Suppressor macrophage treated with lipopolysaccharide for 1 hour (primary cell): ENCODE measurements at places on chromosomes 11 and 22.

GRCh38 chr11:12785901-12786300 lies 111.7 kb downstream of the TEAD1 start:
- DNase-seq: no peak

- DNase-seq: no peak
These were observed 1059.4 kb upstream of the CCDC90B start for GRCh38 chr11:84345597-84345996.

- DNase-seq: no peak
These were observed 168.9 kb upstream of the CHORDC1 start for GRCh38 chr11:90391756-90392155.

DNA sequence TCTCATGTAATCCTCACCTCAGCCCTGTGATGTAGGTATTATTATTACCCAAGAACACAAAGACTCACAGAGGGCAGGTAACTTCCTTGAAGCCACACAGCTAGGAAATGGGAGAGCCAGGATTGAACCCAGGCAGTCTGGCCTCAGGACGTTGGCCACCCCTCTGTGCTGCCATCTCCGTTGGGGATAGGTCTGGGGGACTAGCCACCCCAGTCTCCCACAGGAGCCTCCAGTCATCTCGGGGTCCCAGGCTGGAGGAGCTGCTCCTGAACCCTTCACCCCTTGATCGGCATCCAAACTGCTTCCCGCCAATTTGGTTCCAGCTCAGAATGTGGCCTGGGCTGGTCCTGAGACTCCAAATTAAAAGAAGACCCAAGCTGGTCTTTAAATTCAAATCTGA lies 10.4 kb upstream of the TCF20 start:
- DNase-seq: no peak

- DNase-seq: no peak
These were observed 573.6 kb downstream of the INSC start for GRCh38 chr11:15688351-15688792.

DNA sequence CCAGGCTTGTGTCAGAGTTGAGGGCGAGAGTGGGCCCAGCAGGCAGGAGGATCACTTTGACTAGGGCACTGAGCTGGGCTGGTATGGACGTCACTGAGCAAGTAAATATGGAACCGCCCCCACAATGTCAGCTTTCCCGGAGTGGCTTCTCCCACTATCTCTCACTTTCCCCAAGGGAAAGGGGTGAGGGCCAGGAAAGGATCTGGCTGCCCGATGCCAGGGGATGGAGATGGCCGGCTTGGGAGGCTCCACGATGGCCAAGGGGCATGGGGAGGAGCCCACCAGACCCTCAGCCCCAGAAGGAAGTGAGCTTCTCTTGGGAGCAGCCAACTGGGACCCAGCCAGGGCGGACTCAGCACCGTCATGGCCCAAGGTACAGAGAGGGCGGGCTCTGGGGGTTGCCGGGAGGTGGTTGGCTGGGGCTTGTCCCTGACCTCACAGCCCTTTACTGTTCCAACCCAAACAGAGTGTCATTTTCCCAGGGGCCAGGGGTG lies 8.7 kb downstream of the PRDM11 start:
- DNase-seq: no peak

- no peak for DNase-seq
These were observed 556.6 kb downstream of the MIAT start for GRCh38 chr22:27213766-27214581.

DNA sequence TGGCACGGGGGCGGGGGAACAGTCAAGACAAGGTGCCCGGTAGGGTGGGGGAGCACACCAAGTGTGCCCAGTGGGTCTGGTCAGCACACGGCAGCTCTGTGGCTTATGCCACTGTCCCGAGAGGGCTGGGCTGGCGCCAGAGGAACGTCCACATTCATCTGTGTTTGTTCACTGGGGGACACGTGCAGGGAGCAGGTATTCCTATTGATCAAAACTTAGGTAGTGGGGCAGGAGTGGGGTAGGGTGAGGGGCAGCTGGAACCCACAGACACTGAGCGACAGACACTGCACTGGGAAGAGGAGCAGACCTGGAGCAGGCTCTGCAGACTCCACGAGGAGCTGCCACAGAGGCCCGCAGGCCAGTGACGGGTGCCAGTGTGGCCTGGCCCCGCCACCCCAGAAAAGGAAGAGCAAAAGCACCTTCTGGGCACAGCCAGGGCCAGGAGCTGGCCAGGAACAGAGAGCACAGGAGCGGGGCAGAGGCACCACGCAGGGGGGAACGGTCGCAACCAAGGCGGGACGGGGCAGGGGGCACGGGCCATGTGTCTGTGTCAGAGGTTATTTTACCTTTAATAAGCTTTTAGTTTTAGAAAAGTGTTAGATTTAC lies 2.1 kb upstream of the MOB2 start:
- no peak for DNase-seq

DNA sequence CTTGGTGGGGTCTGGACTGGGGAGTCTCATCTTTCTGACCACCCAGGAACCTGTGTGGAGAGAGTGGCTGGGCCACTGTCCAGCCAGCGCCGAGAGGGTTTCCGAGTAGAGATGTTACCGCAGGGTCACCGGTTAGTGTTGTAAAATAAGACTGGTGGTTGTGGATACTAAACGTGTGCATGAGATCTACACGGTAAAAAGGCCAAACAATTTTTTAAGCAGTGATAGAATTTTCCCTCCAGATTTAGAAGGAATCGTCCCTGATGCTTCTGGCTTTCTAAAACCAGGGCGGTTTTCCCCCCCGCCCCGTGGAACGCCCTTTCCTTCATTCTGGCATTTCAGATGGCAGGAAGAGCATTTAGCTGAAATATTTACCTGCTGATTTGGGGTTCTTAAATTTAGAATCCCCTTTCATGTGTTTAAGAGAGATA lies 72.6 kb upstream of the PPARA start:
- no peak for DNase-seq

DNA sequence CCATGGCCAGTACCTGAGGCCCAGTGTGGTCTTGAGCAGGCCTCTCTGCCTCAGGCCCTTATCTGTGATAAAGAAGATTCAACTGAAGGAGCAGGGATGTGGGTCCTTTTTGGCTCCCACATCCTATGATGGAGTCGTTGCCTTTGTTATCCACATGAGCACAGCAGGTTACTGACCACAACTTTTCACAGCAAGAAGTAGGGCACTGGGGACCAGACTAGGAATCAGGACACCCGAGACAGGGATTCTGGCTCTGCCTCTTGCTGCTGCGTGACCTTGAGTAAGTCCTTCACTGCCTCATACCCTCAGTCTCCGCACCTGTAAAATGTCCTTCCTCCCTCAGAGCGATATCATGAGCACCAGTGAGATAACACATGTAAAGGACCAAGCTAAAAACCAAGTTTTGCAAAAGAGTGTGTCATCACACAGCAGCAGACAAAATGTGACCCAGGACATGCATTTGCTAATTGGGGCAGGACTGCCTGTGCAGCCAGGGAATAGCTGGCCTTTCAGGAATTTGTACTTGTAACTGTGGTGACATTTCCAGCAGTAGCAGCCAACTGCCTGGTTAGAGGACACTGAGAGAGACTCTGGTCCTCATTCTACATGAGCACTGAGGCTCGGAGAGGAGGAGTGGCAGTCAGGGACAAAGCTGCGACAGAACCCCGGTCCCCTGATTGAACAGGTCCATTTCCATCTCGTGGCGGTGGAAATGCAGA lies 13.2 kb upstream of the SMIM35 start:
- DNase-seq: no peak

DNA sequence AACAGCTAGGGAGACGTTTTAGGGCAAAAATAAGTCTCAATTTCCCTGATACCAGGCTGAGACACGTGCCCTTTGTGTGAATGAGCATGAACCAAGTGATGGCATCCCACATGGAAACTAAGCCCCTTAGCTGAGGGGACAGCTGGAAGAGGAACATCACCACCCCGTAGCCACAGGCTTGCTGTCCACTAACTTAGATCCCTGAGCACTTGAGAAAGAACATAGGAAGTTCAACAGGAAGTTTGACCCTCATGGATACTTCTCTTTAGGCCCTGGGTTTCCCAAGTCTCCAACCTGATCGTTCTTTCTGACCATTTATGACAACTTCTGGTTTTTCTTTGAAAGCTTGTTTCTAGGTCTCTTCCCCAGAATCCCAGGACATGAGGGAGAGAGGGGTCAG lies 11.6 kb upstream of the CKAP5 start:
- peak; percentile 59 for DNase-seq

DNA sequence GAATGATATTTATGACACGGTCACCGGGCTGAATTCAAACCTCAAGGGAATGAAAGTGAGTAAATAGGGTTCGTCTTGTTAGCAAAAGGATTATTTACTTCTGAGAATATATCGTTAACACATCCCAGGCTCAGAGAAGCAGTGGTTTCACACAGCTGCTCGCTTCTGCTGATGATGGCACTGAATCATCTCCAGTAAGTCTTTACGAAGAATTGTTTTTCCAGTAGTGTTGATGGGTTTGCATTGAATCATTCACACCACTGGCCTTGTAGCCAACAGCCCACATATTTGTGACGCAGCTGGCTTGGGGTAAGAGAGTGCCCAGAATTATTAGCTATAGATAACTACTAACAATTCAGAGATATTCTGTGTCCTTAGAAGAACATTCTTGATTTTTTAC lies 236.3 kb downstream of the CADM1 start:
- DNase-seq: no peak

DNA sequence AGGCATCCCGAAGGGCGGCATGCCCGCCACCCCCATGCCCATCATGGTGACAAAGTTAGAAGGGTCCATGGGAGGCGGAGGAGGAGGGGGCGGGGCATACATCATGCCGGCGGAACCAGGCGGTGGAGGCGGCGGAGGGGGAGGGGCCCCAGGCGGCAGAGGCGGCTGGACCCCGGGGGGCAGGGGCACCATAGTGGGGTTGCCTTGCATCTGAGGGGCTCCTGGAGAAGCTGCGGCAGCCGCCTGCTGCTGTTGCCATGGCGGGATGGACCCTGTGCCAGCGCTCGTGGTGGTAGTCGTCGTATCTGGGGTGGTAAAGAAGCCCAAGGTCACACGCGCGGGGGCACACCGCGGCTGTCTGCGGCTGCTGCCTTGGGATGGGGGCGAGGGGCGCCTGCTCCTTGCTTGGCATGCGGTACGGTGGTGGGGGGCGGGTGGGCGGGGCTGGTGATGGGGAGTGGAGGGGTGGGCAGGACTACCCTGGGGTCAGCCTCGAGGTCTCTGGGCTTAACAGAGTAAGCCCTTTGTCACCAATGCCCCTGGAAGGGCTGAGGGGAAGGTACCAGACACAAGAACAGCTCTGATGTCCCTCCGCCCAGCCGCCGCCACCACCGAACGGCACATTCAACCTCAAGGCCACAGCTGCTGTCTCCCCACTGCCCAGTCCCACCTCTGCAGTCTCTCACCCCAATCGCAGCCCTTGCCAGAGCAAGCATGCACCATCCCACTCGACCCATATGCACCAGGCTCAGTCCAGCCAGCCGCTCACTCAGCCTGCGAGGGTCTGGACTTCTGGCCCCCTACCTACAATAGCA lies 6.3 kb upstream of the PYGM start:
- DNase-seq: no peak
